ENCODE measurements at places on chromosomes 3 and 15. TPM values are rescaled to one million over a fixed set of nuclear protein-coding genes. Genes with fewer than 3 reads are reported as not detected.

PFN2 gene
- 153 TPM for total RNA-seq

SLCO2A1 gene
- 0.02 TPM for total RNA-seq

CADM2 gene
- total RNA-seq, result 0.27 TPM

PLAAT1 gene
- total RNA-seq, result not detected

SST gene
- not detected for total RNA-seq

SH3GL3 gene
- 0.67 TPM for total RNA-seq

STRA6 gene
- total RNA-seq, result 80.9 TPM

RASL12 gene
- 0.10 TPM for total RNA-seq

ATP10A gene
- total RNA-seq, result 7.3 TPM

RTP1 gene
- not detected for total RNA-seq

CASR gene
- total RNA-seq, result not detected

MEIS2 gene
- 8.7 TPM for total RNA-seq

ARPP21 gene
- total RNA-seq, result 0.08 TPM

TRAT1 gene
- not detected for total RNA-seq

LTK gene
- 0.06 TPM for total RNA-seq

SNTN gene
- total RNA-seq, result not detected

NOX5 gene
- total RNA-seq, result 0.24 TPM

PRTG gene
- 11.0 TPM for total RNA-seq

MED12L gene
- total RNA-seq, result 0.39 TPM

RHOV gene
- 6.0 TPM for total RNA-seq

Measured in A549 treated with CORT108297 at 1 μM for 4 hours (cell line).